Activated CD4-positive, alpha-beta memory T cell treated with anti-CD3 and anti-CD28 coated beads for 36 hours (primary cell): ENCODE measurements at places on chromosomes 13 and 19.
A peak's percentile ranks its signal among the peaks of the same experiment; 100 is the strongest.

DNA sequence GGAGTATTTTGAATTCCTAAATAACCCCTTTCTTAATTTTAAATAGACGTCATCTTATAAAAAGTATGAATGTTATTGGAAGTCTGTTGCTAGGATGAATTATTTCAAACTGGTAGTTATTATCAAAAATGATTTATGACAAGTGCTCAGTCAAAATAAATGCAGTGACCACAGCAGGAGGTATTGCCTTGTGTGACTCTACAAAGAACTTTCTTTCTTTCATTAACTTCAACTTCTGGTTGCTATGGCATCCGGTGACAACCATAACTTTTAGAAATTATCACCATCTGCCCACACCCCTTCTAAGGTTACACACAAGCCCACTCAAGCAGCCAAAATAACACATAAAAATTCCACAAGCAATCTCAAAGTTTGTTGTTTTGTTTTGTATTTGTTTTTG is 189.9 kb downstream of the DACH1 start:
- no peak for DNase-seq

DNA sequence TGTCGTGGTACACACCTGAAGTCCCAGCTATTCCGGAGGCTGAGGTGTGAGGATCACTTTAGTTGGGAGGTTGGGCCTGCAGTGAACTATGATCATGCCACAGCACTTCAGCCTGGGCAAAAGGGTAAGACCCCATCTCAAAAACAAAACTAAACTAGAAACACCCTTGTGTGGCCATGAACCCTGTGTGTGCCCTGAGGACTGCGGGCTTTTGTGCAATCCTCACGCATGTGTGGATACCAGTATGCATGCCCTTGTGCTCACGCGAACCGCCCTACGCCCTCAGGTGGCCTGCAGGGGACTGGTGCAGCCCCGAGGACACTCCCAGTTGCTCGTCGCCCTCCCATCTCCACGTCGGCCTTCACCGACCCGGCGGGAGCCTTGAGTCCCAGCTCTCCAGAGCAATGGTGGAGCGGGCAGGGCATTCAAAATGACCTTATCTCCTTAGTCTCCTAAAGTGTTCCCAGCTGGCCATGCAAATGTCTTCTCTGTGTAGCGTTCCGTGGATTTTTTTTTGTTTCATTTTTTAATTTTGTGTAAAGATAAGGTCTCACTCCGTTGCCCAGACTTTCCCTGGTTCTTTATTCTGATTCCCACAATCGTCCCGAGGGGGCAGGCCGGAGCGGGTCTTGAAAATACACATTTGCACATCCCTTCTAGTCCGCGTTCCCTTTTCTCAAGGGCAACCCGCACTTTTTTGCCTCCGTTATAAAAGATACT is 868 bp upstream of the EGLN2 start:
- DNase-seq = peak; percentile 81

GRCh38 chr19:33152176-33152575 is 20.3 kb downstream of the WDR88 start:
- no peak for DNase-seq

DNA sequence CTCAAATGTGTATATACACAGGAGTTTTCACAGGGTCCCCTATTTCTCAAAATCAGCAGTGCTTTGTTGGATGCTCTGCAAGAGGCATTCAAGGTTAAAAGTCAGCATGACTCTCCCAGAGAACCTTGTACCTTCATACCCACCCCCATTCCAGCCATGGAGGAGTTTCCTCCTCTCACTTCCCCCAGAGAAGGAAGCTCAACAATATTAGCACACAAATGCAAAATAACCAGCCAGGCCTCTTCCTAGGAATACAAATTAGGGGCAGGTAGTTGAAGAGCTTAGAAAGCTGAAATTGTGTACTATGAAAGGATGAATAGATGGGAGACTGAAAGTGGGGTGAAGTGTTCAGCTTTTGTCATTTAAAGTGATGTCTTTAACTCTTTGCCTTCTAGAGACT is 43.8 kb downstream of the SPRY2 start:
- DNase-seq = no peak

- no peak for DNase-seq
Measured at GRCh38 chr13:49022472-49023144, 46.9 kb downstream of the FNDC3A start.

GRCh38 chr13:42061943-42062342 is 13.5 kb downstream of the DGKH start:
- no peak for DNase-seq

DNA sequence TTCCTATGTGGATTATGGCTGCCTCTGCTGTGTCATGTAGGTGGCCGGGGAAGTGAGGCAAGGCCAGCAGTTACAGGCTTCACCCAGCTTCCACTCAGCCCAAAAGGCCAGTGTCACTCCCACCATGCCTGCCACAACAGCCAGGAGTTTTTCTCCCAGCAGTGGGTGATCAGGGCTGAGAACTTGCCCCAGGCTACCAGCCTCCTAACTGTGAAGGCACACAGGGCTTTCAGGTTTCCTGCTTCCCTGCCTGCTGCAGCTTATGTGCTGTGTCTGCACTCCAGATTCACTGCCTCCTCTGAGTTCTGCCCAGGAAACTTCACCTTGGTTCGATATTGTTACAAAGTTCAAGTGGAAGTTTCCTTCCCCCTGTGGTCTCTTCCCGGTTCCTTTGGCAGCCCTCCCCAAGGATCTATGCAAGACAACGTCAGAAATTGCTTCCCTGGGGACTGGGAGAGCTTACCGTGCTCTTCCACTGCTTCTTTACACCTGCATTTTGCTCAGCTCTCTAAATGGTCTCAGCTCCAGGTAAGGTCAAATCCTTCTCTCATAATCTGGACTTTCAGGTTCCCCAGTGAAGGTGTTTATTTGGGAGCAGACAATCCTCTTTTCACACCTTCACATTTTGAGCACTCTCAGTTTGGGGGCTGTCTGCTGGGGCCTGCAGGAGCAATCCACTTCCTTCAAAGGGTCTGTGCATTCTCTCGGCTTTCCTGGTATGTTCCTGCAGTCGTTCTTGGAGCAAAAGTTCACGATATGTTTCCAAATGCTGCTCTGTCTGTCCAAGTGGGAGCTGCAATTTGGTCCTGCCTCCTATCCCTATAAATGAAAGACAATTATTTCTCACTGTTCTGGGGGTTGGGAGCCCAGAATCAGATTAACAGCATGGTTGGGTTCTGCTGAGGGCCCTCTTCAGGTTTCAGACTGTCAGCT is 1730.1 kb upstream of the PRR20A start:
- DNase-seq = no peak

DNA sequence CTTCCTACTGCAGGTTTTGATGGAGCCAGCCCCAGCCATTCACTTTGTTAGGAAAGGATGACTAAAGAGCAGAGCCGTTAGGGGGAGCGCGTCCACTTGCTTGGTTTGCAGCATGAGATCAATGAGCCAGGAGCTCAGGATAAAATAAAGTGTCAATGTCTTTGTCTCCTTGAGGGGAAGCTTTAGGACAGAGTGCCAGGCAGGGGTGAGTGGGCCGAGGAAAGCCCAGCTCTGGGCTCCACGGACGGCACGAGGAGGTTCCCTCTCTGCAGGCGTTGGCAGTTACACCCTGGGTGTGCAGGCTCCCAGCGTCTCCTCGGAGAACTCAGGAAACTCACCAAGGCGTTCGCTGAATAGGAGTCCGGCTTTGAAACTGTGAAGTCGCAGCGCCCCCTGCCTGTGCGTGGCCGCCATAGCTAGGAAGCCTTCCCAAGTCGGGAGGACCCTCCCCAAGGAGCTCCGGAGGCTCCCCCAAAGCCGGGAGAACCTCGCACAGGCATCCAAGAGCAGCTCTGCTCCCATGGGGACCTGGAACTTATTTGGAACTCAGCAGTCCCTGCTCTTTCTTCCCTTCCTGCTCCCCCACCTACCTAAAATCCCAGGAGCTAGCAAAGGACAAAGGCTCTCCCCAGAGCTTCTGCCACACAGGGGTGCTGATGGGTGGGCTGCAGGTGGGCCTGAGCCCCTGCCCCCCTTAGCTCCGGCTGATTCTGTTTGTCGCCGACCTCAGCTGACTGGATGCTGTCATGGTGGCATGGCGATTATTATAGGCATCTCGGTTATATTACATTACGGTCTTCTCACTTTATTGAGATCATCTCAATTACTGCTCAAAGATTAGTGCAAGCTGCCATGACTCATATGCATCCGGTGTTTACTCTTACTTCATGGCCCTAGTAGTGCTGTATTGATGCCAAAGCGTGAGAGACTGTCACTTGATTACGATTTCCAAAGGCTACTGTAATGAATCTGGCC is 34.4 kb downstream of the GSX1 start:
- DNase-seq = peak; percentile 76

- DNase-seq = no peak
Measured at GRCh38 chr19:50510121-50510670, 795 bp downstream of the JOSD2 start.

- no peak for DNase-seq
Measured at GRCh38 chr13:102643656-102644055, 46.9 kb downstream of the TPP2 start.

GRCh38 chr19:2813235-2814160 is 6.2 kb upstream of the ZNF554 start:
- no peak for DNase-seq

DNA sequence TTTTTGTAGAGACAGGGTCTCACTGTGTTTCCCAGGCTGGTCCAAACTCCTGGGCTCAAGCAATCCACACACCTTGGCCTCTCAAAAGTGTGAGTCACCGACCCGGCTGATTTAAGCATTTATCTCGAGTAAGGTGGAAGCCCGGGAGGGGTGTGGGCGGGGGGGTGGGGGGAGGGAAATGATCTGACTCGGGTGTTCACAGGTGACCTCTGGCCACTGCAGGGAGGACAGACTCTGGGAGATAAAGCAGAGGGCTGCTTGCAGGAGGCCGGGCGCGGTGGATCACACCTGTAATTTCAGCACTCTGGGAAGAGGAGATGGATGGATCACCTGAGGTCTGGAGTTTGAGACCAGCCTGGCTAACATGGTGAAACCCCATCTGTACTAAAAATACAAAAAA is 7.9 kb downstream of the DENND1C start:
- no peak for DNase-seq

GRCh38 chr19:41887711-41888382 is 4.9 kb downstream of the ARHGEF1 start:
- peak; percentile 94 for DNase-seq

- no peak for DNase-seq
Measured at GRCh38 chr13:109166804-109167203, 537.4 kb downstream of the MYO16 start.

- peak; percentile 60 for DNase-seq
Measured at GRCh38 chr13:49240017-49240416, 7.7 kb upstream of the CDADC1 start.

- DNase-seq = peak; percentile 88
Measured at GRCh38 chr19:10644260-10645007, 9.7 kb upstream of the ILF3 start.

DNA sequence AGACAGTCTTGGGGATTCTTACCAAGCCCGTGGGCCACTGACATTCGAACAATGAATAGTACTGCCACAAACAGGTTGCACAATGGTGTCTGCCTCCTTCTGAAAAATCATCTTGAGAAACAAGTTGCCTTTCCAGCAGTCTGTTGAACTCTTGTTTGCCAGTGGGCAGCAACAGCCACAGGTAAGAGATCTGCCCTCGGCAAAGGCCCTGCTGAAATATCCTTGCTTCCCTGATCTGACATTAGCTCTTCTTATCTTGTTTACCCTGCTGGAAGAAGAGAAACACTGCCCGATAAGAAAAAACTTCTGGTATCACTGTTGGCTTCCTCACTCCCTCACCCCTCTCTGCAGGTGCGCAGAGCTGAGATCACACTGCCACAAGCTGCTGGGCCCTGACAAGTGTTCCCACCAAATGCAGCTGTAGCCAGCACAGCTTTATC is 2.0 kb downstream of the DOCK9 start:
- DNase-seq = no peak

- DNase-seq = no peak
Measured at GRCh38 chr13:94481941-94482340, 2.5 kb upstream of the DCT start.

DNA sequence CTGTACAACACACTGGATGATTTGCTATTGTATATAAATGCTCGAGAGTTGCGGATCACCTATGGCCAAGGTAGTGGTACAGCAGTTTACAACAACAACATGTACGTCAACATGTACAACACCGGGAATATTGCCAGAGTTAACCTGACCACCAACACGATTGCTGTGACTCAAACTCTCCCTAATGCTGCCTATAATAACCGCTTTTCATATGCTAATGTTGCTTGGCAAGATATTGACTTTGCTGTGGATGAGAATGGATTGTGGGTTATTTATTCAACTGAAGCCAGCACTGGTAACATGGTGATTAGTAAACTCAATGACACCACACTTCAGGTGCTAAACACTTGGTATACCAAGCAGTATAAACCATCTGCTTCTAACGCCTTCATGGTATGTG is 21.5 kb downstream of the OLFM4 start:
- DNase-seq = no peak

GRCh38 chr19:39438270-39438934 is 2.7 kb upstream of the RPS16 start:
- DNase-seq = no peak

GRCh38 chr13:59562924-59563323 is 600.8 kb downstream of the DIAPH3 start:
- no peak for DNase-seq

DNA sequence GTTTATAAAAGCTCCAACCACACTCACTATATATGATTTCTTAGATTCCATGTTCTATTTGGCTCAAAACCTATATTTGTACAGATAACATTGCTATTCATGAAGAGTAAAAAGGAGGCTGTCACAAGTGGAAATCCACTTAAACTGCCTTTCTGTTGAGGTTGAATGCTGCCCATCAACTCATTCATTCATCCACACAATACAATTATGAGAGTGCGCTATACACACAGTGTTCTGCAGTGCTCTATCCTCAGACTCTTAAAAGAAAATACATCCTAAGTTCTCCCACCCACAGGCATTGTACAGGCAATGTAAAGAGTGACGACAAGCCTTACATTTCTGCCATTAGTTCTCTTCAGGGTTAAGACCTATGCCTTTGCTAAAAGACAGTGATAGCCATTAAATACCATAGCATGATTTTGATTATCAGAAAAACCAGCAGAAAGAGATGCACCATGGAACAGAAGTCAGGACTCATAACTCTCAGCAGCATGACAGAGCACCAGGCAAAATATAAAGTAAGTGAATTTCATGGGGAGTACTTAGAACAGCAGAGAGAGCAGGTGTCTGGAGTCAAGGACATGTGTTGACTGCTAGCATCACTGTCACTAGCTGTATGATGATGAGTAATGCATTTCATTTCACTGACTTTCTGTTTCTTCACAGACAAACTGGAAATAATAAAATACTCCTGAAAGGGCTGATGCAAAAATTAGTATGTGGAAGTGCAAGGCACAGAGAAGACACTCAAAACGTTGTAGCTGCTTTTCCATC is 218.0 kb downstream of the RBM26 start:
- DNase-seq = no peak

GRCh38 chr13:112341976-112342735 is 34.0 kb upstream of the SPACA7 start:
- no peak for DNase-seq

GRCh38 chr13:32060401-32060878 is 28.9 kb downstream of the FRY start:
- no peak for DNase-seq
